ENCODE measurements at places on chromosomes 2 and 18.
A peak's percentile ranks its signal among the peaks of the same experiment; 100 is the strongest.

DNA sequence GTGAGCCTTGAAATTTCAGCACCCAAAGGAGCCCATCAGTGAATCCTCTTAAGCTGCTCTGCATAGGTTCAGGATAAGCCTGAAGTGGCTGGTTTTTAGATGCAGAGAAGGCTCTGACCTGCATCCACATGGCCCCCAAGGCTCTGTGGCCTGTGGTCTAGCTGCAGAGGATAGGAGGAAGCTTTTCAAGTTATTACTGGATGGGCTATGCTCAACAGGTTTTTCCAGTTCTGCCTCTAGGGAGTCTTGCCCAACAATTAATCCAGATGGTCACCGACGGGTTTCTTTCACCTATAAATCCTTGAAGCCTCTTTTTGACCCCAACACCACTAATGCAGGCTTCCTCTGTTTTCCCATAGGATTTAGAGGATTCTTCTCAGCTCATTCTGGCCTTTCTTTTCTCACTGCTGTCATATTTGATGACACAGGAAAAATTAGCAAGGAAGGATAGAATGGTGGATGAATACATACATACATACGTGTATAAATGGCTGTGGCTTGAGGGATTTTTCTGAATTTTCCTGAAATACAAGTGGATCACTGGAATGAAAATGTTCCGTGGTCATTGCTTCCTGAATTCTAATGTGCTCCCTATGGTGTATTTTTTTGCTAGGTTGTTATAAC lies 52.2 kb upstream of the BCL2L11 start:
- DNase-seq, result no peak

DNA sequence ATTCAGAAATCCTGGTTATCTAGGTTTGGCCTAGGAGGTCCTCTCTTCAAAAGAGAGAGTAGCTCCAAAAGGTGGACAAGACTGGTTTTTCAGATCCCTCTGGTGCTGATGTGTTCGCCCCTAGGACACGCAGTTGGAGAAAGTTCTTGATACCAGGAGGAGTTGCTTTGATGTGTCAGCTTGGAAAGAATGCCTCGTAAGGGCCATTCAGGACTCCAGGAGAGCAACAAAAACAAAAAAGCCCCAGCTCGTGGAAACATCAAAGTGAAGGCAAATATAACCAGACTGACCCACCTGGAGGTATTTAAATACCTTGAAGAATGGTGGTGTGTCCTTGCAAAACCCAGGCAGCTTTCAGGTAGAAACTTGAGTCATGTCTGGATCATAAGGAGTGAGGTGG lies 12.5 kb upstream of the LBH start:
- no peak for DNase-seq

GRCh38 chr2:171318463-171318934 lies 115.3 kb downstream of the METTL8 start:
- DNase-seq, result no peak

- DNase-seq, result no peak
These were observed 35.5 kb upstream of the COBLL1 start for GRCh38 chr2:164877169-164877568.

GRCh38 chr2:3039188-3040065 lies 338.2 kb downstream of the EIPR1 start:
- DNase-seq, result no peak

- no peak for DNase-seq
These were observed 625.6 kb downstream of the EPHA4 start for GRCh38 chr2:220946552-220946951.

GRCh38 chr2:176763851-176764404 lies 448.7 kb upstream of the HNRNPA3 start:
- no peak for DNase-seq

GRCh38 chr2:44433895-44434294 lies 72.1 kb downstream of the CAMKMT start:
- no peak for DNase-seq

- no peak for DNase-seq
These were observed 30.3 kb downstream of the CD8A start for GRCh38 chr2:86760371-86760770.

DNA sequence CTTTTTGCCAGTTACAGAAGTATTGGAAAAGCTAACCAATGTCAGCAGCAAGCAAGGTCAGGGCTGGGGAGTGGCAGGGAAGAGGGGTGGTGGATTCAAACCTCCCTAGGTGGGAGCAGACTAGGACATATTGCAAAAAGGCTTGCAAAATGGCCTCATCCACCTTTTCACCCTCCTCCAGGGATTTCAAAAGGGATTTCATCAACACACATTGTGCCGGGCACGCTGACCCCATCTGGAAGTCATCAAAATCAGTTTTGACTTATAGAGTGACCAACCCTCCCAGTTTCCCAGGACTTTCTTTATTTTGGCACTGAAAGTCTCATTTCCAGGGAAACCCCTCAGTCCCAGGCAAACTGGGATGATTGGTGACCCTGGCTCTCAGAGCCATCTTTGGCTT lies 94.7 kb downstream of the BIN1 start:
- DNase-seq, result no peak

- no peak for DNase-seq
These were observed 46.4 kb downstream of the MTA3 start for GRCh38 chr2:42614838-42615237.

- no peak for DNase-seq
These were observed 4.0 kb downstream of the CYP26B1 start for GRCh38 chr2:72143441-72144273.

GRCh38 chr2:196640031-196640548 lies 575 bp downstream of the CCDC150 start:
- DNase-seq, result no peak

DNA sequence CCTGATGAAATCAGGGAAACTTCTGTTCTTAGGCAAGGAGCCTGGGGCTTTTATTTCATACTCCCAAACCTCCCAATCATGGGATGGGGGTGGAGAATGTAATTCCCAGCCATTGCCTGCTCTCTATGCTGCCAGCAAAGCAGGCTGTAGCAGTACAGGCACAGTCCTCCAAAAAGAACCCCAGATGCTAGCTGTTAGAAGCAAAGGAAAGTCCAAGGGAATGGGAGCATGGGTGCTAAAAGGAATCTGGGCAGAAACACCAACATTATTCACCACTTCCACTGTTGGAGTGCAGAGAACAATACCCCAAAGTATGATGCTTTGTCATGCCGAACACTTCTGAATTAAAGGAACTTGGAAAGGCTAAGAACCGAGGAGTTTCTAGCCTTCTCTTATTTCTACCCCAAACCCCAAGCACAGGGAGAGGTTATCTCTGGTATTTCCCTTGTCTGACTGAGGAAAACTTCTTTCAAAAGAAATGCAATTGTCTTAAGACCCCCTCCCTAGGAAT lies 24.7 kb downstream of the MDH1 start:
- no peak for DNase-seq

- no peak for DNase-seq
These were observed 16.0 kb upstream of the B3GNT7 start for GRCh38 chr2:231379266-231380215.

DNA sequence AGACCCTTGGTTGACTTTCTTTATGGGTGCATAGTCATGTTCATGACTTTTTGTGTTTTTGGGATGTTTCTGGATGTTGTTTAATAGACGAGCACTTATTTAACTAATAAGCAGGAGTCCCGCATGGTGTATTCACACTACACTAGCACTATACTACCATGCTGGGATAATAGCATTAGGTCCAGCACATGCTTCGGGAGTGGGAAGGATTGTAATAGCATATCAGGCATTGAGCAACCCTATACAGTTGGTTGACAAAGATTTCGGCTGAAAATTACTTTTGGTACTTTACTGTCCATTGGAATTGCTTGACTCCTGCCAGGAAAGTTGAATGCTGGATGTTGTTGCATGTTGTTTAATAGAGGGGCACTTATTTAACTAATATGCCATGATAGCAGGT lies 2.8 kb downstream of the SH3RF3 start:
- DNase-seq, result no peak

DNA sequence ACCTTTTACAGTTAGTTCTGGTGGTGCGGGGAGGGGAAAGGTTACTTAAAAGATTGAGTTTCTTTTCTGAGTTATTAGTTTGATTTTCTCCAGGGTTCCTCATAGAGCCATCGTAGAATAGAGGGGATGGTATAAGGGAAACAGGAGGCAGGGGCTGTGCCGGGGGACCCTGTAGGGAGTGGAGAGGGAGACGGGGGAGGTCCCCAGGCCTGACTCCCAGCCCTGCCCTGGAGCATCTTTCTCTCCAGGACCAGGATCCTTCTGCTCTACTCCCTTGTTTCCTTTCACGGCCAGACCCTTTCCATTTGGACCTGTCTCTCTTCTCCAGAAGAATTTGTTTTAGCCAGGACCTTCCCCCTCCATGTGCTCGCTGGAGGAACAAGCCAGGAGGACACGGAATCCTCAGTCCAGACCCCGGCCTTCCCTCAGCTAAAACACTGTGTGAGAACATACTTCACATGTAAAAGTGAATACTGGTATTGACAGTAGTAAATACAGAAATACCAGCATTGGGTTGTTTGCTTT lies 35.4 kb downstream of the DGKD start:
- no peak for DNase-seq

DNA sequence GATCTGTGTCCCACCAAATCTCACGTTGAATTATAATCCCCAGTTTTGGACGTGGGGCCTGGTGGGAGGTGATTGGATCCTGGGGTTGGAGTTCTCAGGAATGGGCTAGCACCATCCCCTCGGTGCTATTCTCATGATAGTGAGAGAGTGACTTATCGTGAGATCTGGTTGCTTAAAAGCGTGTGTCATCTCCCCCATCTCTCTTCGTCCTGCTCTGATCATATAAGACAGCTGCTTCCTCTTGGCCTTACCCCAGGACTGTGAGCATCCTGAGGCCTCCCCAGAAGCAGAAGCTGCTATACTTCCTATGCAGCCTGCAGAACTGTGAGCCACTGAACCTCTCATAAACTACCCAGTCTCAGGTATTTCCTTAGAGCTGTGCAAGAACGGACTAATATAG lies 163.7 kb upstream of the NDUFV2 start:
- DNase-seq, result no peak

DNA sequence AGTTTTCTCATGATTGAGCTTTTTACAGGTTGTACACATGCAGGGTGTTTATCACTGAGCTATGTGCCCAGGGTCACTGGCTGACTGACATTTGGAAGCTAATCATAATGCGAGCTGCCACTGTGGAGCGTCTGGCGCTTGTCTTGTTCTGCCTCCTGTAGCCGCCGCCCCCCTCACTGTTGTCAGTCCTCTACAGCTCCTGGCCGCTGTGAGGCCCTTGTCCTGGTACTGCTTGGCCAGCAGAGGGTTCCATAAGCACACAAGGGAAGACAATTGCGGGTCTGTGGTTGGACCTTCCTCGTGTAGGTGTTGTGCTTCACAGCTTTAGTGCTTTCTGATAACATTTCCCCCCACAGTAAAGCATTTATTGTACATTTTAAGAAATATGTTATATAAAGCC lies 105.6 kb upstream of the LDLRAD4 start:
- no peak for DNase-seq

- DNase-seq, result no peak
These were observed 185.9 kb upstream of the CCDC150 start for GRCh38 chr2:196453613-196454047.

- DNase-seq, result no peak
These were observed 10.7 kb upstream of the OTOF start for GRCh38 chr2:26488463-26489212.

GRCh38 chr2:10912076-10912731 lies 470 bp downstream of the KCNF1 start:
- DNase-seq, result no peak

- no peak for DNase-seq
These were observed 187.7 kb upstream of the CXCR4 start for GRCh38 chr2:136305517-136306192.

DNA sequence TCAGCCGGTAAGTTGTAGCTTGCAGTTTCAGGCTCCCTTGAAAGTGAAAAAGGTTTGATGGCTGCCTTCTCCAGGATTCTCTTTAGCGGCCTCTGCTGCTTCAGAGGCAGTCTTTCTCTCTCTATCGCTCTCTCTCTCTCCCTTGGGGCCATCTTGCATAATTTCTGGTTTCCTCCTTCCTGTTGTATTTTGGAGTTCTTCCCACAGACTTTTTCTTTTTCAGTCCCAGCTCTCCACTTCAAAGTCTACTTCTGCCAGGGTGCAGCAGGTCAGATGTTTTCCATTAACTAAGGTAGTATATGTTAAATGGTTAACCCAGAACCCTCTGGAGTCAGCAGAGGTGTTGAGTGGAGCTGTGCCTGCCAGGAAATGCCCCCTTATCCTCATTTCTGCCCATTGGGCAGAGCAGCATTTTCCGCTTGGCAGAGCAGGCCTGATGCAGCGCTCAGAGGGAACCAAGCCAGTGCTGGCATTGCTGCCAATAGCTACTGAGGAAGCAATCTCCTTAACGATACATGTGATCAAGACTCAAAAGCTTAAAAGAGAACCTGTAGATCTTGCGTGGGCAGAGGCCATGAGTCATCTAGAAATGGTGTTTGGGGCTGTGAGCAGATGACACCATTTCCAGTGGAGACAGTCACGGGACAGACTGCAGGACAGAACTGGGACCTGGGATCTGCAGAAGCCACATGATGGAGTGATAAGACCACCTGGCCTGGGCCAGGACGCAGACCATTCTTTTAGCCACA lies 20.8 kb downstream of the DBI start:
- DNase-seq, result no peak

- DNase-seq, result no peak
These were observed 45.1 kb downstream of the COPS8 start for GRCh38 chr2:237130562-237131421.

DNA sequence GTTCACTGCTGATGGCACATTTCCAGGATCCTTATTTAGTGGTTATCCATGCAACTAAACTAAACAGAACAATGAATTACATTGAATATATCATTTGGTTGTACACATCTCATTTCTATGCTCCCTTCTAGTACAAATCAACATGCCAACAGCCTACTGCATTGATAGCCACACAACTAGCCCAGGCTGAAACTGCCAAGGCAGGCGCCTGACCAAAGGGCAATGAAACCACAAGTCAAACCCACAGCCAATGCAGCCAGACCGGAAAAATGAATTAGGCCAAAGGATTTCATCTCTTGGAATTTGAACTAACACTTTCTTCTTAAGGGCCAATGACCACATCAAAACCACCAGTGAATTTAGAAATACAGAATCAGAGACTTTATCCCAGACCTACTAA lies 196.4 kb downstream of the NOL4 start:
- DNase-seq, result no peak

GRCh38 chr2:191155608-191156071 lies 4.8 kb upstream of the STAT4 start:
- peak; percentile 59 for DNase-seq

- DNase-seq, result peak; percentile 32
These were observed 305.6 kb upstream of the CXCR4 start for GRCh38 chr2:136423516-136423996.

GRCh38 chr2:63425079-63425416 lies 163.2 kb downstream of the WDPCP start:
- DNase-seq, result no peak

- no peak for DNase-seq
These were observed 50.6 kb upstream of the RNF152 start for GRCh38 chr18:61943175-61943964.

- no peak for DNase-seq
These were observed 44.5 kb downstream of the SOCS6 start for GRCh38 chr18:70333316-70333715.

- no peak for DNase-seq
These were observed 65.8 kb upstream of the EFEMP1 start for GRCh38 chr2:55989405-55989804.
